T-helper 17 cell (primary cell): ENCODE measurements at places on chromosomes 5 and 9. TPM values are rescaled to one million over a fixed set of nuclear protein-coding genes. Genes with fewer than 3 reads are reported as not detected.

The OBP2B gene
- total RNA-seq, result not detected

The FOXD4L6 gene
- total RNA-seq, result not detected

The OTP gene
- total RNA-seq, result not detected

The PCDHGA9 gene
- not detected for total RNA-seq

The TRPM6 gene
- total RNA-seq, result 0.10 TPM

The KIF4B gene
- total RNA-seq, result not detected

The CNTLN gene
- 0.40 TPM for total RNA-seq

The ECM2 gene
- not detected for total RNA-seq

The OR2S2 gene
- not detected for total RNA-seq

The ECSCR gene
- not detected for total RNA-seq

The PCDHGA5 gene
- total RNA-seq, result not detected

The SH3GL2 gene
- not detected for total RNA-seq

The SRP19 gene
- 43.0 TPM for total RNA-seq

The C5orf58 gene
- not detected for total RNA-seq

The MAMDC4 gene
- total RNA-seq, result 3.4 TPM

The SPAAR gene
- not detected for total RNA-seq

The ZBTB26 gene
- total RNA-seq, result 7.2 TPM

The GABRA1 gene
- total RNA-seq, result not detected

The SPINK6 gene
- not detected for total RNA-seq

The MRPL41 gene
- total RNA-seq, result 78.8 TPM

The ACTBL2 gene
- not detected for total RNA-seq

The PRELID2 gene
- 1.2 TPM for total RNA-seq

The EGFL7 gene
- not detected for total RNA-seq

The EFNA5 gene
- total RNA-seq, result not detected

The FRRS1L gene
- not detected for total RNA-seq

The GLDC gene
- total RNA-seq, result 1.1 TPM

The UNC13B gene
- total RNA-seq, result 0.99 TPM

The LCP2 gene
- 333 TPM for total RNA-seq

The PNPLA7 gene
- 7.3 TPM for total RNA-seq

The PCDH12 gene
- total RNA-seq, result 0.15 TPM

The NAIP gene
- total RNA-seq, result 24.1 TPM

The CORO2A gene
- total RNA-seq, result 13.9 TPM

The MARVELD2 gene
- 0.26 TPM for total RNA-seq

The ACER2 gene
- total RNA-seq, result 1.8 TPM

The SLIT3 gene
- not detected for total RNA-seq

The PPP3R2 gene
- not detected for total RNA-seq
